T follicular helper cell (primary cell): ENCODE measurements at places on chromosomes 1 and 21.

DNA sequence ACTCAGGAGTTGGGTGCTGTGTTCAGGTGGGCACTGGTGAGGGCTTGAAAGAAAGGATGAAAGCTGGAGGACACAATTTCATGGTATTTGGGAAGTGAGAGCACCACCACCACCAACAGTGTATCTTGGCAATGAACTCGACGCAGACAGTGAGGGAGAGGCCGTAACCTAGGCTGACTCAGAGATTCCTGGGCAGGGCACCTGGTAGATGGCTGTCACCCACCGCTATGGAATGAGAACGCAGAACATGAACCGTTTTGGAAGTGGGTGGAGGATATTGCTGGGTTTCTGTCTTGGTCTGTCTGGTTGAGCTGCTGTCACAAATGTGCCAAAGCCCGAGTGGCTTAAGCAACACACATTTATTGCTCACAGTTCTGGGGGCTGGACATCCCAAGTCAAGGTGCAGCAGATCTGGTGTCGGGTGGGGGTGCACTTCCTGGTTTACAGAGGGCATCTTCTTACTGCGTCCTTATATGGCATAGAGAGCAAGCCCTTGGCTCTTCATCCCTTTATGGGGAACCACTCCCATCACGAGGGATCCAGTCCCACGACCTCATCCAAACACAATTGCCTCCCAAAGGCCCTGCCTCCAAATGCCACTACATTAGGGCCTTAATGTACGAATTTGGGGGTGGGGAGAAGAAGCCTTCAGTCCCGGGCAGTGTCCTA lies 246.3 kb downstream of the SIPA1L2 start:
- DNase-seq: no peak

GRCh38 chr1:233242827-233243483 lies 52.6 kb downstream of the PCNX2 start:
- no peak for DNase-seq

GRCh38 chr1:43436371-43436770 lies 17.4 kb downstream of the HYI start:
- no peak for DNase-seq

DNA sequence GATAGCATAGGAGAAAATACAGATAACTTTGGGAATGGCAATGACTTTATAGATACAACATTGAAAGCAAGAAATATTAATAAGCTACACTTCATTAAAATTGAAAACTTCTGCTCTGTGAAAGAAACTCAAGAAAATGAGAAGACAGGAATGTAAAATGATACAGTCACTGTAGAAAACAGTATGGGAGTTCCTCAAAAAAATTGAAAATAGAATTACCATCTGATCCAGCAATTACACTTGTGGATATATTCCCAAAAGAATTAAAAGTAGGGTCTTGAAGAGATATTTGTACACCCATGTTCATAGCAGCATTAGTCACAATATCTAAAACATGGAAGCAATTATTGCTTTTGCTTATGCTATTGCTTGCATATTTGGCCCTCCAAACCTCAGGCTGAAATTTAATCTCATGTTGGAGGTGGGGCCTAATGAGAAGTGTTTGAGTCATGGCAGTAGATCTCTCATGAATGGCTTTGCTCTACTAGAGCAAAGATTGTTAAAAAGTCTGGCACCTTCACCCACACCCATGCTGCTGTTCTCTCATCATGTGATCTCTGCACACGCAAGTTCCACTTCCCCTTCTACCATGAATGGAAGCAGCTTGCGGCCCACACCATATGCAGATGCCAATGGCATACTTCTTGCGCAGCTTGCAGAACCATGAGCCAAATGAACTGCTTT lies 15.3 kb upstream of the AHCYL1 start:
- no peak for DNase-seq

DNA sequence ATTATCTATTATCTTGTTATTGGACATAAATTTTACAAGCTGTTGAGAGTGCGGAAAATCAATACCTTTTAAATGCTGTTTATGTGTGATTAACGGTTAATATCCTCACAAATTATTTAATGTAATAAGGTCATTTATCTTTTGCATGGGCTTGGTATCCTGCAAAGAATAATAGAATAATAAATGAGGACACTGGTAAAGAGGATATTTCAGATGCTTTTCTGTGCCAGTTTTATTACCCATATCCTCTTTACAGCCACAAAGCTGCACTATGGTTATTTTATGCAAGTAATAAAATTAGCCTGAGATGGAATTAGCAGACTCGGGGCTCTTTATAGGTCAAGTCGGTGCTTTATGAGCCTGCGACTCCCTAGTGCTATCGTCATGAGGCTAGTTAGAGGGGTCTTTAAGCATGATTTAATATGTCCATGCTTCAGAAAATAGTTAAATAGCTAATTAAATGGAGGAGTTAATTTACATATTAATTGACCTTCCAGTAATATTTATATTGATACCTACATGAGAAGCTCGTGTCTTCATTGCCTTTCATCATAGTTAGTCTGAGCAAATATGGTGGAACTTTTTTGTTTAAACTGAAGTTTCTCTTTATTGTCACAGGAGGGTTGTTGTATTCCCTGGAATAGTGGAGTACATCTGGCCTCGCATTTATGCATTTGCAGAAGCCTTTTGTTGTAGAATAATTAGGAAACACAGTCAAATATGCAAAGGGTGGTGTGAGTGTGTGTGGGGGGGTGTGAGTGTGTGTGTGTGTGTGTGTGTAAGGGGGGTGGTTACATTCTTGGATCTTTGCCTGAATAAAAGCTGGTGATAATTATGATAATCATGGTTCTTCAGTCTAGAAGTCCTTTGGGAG lies 120.3 kb downstream of the ATG4C start:
- DNase-seq: no peak

GRCh38 chr1:41898191-41898713 lies 20.5 kb downstream of the HIVEP3 start:
- peak; percentile 73 for DNase-seq

DNA sequence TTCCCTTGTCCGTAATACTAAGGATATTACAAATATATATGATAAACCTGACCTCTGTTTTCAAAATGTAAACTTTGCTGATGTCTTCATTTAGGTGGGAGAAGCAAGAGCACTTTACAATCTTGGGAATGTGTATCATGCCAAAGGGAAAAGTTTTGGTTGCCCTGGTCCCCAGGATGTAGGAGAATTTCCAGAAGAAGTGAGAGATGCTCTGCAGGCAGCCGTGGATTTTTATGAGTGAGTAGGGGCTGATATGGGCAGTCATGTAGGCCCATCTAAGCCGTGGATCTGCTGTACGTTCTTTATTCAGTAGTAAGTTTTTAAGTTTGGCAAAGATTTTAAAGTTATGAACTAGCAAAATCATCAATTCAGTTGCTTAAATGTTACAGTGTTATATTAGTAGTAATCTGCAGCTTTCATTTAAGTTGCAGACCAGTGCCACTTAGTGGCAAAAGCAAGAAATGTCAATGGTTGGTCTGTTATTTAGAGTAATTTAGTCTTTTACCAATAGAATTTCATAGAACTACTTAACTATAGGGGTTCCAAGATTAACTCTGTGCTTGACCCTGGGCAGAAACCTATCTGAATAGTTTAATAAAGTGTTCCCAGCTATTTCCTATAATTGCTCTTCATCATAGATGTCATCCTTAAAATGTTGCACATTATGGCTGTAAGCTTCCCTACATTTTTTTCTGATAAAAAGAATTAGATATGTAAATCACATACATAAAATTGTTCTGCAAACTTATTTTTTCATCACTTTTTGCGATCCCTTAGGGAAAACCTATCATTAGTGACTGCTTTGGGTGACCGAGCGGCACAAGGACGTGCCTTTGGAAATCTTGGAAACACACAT lies 21.3 kb downstream of the GPSM2 start:
- DNase-seq: peak; percentile 9

DNA sequence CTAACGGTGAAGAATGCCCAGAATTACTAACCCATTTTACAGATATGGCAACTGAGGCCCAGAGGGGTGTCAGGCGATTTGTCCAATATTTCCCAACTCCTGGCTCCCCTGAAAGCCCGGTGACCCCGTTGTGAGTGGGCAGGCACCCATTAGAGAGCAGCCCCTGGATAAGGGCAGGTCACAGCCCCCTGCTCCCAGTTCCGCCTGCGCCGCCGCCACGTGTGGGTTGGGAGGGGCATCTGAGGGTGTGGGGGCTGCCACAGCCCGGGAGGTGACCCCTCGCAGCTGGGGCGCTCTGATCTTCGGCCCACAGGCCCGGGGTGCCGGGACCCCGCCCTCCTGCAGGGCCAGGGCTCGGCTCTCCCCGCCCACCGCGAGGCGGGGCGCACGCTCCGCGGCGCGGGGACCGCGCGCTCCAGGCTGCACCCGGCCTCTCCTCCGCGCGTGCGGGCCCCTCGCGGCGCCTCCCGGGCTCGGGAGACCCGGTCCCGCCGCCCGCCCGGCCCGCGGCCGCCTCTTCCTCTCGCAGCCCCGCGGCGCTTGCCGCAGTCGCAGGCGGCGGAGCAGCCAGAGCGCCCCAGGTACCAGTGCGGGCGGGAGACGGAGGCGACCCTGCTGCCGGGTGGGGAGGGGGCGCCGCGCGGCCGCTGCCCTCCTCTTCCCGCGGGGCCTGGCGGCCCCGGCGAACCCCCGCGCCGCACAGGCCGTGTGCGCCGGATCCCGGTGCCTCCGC lies at the start of gene HTR6:
Gene HTR6 (plus strand): TSS at position 423 of the 733 bp plus-strand sequence. CDS start 879 bp downstream, outside the sequence.
- DNase-seq: peak; percentile 32

GRCh38 chr21:34722684-34723300 lies 54.0 kb downstream of the CLIC6 start:
- peak; percentile 4 for DNase-seq

GRCh38 chr1:47738560-47739182 lies 258.5 kb downstream of the TRABD2B start:
- DNase-seq: no peak

GRCh38 chr1:27603309-27603680 lies 649 bp downstream of the AHDC1 start:
- no peak for DNase-seq

- no peak for DNase-seq
Observed at GRCh38 chr1:50476800-50477199, 53.6 kb upstream of the DMRTA2 start.

- no peak for DNase-seq
Observed at GRCh38 chr1:159581422-159581821, 6.2 kb upstream of the APCS start.

GRCh38 chr1:183562701-183563100 lies 27.6 kb downstream of the NCF2 start:
- no peak for DNase-seq
